ENCODE measurements at places on chromosomes 7 and 10. TPM values are rescaled to one million over a fixed set of nuclear protein-coding genes. Genes with fewer than 3 reads are reported as not detected.

Gene ACTL6B
- not detected for total RNA-seq

Gene TMEM236
- total RNA-seq: 4.1 TPM

DNA sequence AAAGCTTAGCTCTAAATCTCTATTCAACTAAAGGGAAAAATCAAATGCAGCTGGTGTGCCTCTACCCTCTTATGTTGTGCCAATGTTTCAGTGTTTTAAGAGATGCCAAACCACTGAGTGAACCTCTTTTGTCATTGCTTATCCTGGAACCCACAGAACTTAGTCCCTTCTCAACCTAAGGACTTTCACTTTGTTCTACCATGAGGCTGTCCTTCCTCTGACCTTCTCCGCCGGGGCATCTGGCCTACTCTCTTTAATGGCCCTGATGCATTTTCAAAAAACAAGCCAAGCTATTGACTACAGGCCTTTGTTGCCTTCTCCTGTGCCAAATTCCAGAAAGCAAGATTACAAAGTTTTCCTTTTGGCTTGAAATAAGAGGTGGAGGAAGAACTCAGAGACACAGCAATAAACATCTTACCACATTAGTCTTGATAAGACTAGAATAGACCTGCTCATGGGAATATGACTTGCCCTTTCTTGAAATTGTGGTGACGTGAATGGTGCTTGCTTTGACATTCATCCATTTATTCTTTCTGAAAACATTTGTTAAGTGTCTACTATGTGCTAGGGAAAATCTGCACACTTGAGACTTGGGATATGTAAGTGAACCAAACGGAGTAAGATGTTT, 253.2 kb upstream of the SMIM30 start:
- no peak overlapping the region for H3K4me3 ChIP-seq
- no peaks in the 10 kb centered on the region for H3K27me3 ChIP-seq
- no peaks in the 10 kb centered on the region for H3K4me1 ChIP-seq
- H3K36me3 ChIP-seq: no peaks in the 10 kb centered on the region

Gene AQP1
- 914 TPM for total RNA-seq

DNA sequence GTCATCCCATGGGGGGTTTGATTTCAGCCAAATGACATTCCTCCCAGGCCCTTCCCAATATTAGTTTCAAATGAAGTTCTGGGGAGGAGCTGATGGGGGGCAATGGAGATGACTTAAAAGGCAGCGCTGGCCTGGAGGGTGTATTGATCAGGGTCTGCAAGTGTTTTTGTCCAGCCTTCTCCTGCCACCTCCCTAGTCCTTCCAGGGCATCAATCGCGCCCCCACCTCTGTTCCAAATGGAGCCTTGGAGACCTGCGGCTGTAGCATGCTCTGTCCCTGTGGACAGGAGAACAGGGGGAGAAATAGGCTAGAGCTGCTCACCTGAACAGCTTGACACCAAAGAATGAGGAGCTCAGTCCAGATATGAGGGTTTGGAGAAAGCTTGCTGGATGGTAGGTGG, 386.8 kb upstream of the PODXL start:
- no peaks in the 10 kb centered on the region for H3K36me3 ChIP-seq
- H3K27ac ChIP-seq: no peak overlapping the region
- no peak for DNase-seq
- H3K27me3 ChIP-seq: no peaks in the 10 kb centered on the region
- H3K4me1 ChIP-seq: no peaks in the 10 kb centered on the region

Gene GJD4
- total RNA-seq: not detected

- H3K4me1 ChIP-seq: peaks cover 80% of the 10 kb centered on the region
- DNase-seq: no peak
- no peak overlapping the region for H3K4me3 ChIP-seq
These were observed 97.8 kb upstream of the PPIF start for GRCh38 chr10:79249186-79250121.

Gene TLX1
- not detected for total RNA-seq

DNA sequence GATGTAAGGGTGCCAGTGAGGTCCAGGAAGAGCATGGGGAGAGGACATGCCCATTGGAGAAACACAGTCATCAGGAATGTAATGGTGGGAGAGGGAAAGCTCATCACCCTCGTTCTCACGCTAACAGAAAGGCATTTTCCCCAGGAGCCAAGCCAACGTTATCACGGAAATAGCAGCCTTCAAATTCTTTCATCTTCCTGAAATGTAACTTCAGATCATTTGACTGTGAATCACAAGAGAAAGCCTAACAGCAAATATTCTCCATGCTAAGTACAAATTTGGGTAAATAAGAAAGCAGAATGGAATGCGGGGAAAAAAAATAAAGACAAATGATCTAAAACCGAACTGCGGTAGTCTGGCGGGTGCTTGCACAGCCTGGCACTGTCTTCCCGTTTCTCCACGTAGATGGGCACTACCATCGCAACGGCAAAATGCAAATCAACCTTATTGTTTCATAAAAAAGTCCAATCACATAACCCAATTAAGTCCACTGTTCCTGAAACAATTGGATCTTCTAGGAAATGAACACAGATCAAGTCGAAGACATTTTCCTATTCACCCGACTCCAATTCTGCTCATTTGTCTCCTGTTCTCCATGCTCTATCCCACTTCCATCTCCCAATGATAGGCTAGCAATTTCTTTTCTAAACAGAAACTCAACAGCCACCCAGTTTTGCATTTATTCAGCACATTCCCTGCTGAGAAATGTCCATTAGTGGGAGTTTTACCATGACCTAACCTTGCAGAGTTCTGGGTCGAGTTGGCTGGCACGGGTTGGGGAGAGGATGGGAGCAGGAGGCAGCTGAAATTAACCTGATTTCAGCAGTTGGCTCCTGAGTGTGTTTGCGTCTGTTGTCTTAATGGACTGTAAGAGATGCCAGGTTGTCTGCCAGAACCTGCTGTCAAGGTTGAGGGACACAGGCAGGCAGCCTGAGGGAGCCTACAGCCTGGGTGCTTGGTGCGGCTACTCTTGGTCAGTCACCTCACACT, 74.6 kb upstream of the FRMD4A start:
- H3K27ac ChIP-seq: no peak overlapping the region
- no peak for DNase-seq
- no peaks in the 10 kb centered on the region for H3K4me1 ChIP-seq
- no peak overlapping the region for H3K4me3 ChIP-seq

DNA sequence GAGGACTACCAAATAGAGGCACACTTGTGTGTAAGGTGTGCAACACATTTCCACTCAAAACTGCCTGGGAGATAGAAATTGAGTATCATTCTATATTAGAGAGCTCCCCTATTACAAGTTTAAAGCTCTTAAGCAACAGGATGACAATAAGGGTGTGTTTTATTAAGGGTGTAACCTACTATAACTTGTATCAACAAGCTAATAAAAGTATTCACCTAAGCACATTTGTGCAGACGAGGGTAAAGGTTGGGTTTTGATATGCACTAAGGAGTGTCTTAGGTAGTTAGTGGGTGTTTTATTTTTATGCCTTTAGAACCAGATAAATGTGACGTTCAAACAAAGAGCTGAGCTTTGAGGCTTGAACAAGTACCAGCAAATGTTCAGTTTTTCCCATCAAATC, 2.8 kb upstream of the FAM53B start:
- no peak for DNase-seq
- H3K27me3 ChIP-seq: no peaks in the 10 kb centered on the region
- H3K36me3 ChIP-seq: no peaks in the 10 kb centered on the region
- no peak overlapping the region for H3K4me3 ChIP-seq
- peaks cover 24% of the 10 kb centered on the region for H3K4me1 ChIP-seq

GRCh38 chr10:14560274-14560673, 214.4 kb downstream of the FAM107B start:
- H3K36me3 ChIP-seq: no peaks in the 10 kb centered on the region
- no peak for DNase-seq
- peaks cover 30% of the 10 kb centered on the region for H3K4me1 ChIP-seq
- H3K4me3 ChIP-seq: no peak overlapping the region
- peak overlapping the region; percentile 81 for H3K27ac ChIP-seq
